Activated CD4-positive, alpha-beta T cell treated with anti-CD3 and anti-CD28 coated beads for 36 hours (primary cell): ENCODE measurements at places on chromosomes 7 and 10. TPM values are rescaled to one million over a fixed set of nuclear protein-coding genes. Genes with fewer than 3 reads are reported as not detected.

The ATOH7 gene
- total RNA-seq = not detected

The CD36 gene
- not detected for total RNA-seq

The ADARB2 gene
- total RNA-seq = not detected

The TACC2 gene
- total RNA-seq = not detected

The TMEM254 gene
- 15.2 TPM for total RNA-seq

The RBP4 gene
- total RNA-seq = not detected

The NAT16 gene
- total RNA-seq = not detected

The SPDYE2 gene
- total RNA-seq = not detected

GRCh38 chr10:71627956-71628355 is 91.6 kb downstream of the C10orf105 start:
- H3K36me3 ChIP-seq = no peaks in the 10 kb centered on the region
- no peak for DNase-seq
- H3K27me3 ChIP-seq = no peaks in the 10 kb centered on the region
- H3K27ac ChIP-seq = no peak overlapping the region

GRCh38 chr10:48459270-48460150 is 145.4 kb downstream of the ARHGAP22 start:
- no peaks in the 10 kb centered on the region for H3K4me1 ChIP-seq
- DNase-seq = no peak
- H3K4me3 ChIP-seq = no peak overlapping the region

GRCh38 chr7:151430391-151431205 is 9.3 kb downstream of the CRYGN start:
- H3K4me1 ChIP-seq = peaks cover 51% of the 10 kb centered on the region
- H3K36me3 ChIP-seq = no peaks in the 10 kb centered on the region
- no peak overlapping the region for H3K4me3 ChIP-seq
- H3K27ac ChIP-seq = no peak overlapping the region
- H3K27me3 ChIP-seq = no peaks in the 10 kb centered on the region

GRCh38 chr10:84944187-84944586 is 615.8 kb downstream of the CCSER2 start:
- H3K4me3 ChIP-seq = no peak overlapping the region
- no peaks in the 10 kb centered on the region for H3K36me3 ChIP-seq
- H3K4me1 ChIP-seq = no peaks in the 10 kb centered on the region

DNA sequence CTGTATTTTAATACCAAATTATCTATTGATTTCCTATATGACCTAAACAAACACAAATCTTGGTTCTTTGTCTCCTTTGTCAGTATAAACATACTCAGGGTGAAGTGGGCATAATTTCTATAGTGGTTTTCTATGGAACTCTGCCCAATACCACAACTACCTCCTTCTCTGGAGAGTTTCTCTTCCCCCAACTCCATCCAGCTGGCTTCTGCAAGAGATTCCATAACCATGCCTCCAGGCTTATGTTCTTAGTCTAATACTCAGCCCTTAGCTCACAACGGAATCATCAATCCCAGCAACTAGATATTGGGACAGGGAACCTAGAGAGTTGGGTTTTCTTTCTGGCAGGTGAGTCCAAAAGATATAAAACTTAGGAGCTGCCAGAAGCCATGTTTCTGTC is 127.3 kb downstream of the TRIL start:
- H3K27ac ChIP-seq = no peak overlapping the region
- no peaks in the 10 kb centered on the region for H3K36me3 ChIP-seq
- H3K27me3 ChIP-seq = peaks cover 17% of the 10 kb centered on the region
- H3K4me3 ChIP-seq = no peak overlapping the region
- DNase-seq = no peak
- H3K4me1 ChIP-seq = no peaks in the 10 kb centered on the region

DNA sequence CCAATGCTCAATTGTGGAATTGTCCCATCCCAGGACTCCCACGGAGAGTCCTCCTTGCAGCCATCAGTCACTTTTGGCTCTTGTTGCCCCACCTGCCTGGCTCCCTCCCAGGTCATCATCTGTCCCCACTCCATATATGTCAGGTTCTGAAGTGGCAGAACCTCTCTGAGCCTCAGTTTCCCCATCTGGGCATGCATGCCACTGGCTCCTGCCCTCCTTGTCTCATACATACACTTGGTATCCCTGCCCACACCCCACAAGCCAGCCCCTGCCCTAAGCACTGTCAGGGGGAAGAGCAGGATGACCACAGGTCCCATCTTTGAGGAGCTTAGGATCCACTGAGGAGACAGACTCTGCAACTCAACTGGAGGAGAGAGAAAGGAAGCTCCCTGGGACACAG is 156.9 kb downstream of the GRID1 start:
- no peak overlapping the region for H3K27ac ChIP-seq
- H3K36me3 ChIP-seq = no peaks in the 10 kb centered on the region
- no peaks in the 10 kb centered on the region for H3K4me1 ChIP-seq
- DNase-seq = no peak
- no peak overlapping the region for H3K4me3 ChIP-seq

GRCh38 chr7:4880218-4880617 is 3.3 kb downstream of the RADIL start:
- H3K27ac ChIP-seq = no peak overlapping the region
- H3K4me1 ChIP-seq = peaks cover 10% of the 10 kb centered on the region
- no peaks in the 10 kb centered on the region for H3K36me3 ChIP-seq
- H3K27me3 ChIP-seq = peaks cover 20% of the 10 kb centered on the region
- DNase-seq = no peak
- H3K4me3 ChIP-seq = no peak overlapping the region

GRCh38 chr7:55272328-55272727 is 92.8 kb upstream of the LANCL2 start:
- H3K27me3 ChIP-seq = peaks cover 2% of the 10 kb centered on the region
- no peaks in the 10 kb centered on the region for H3K4me1 ChIP-seq
- H3K36me3 ChIP-seq = no peaks in the 10 kb centered on the region
- DNase-seq = no peak
- no peak overlapping the region for H3K4me3 ChIP-seq

- no peaks in the 10 kb centered on the region for H3K36me3 ChIP-seq
- peaks cover 15% of the 10 kb centered on the region for H3K4me1 ChIP-seq
- peak; percentile 10 for DNase-seq
- H3K4me3 ChIP-seq = peak within 1 kb of the TSS; percentile 31
- no peak within 1 kb of the TSS for H3K27ac ChIP-seq
Observed at GRCh38 chr7:19772841-19773760, at the start of gene TMEM196. Gene TMEM196, minus strand, starts transcription at chr7:19773617. Its CDS starts 921 bp downstream, at chr7:19772696.

- H3K27me3 ChIP-seq = peaks cover 3% of the 10 kb centered on the region
- no peak for DNase-seq
- H3K4me1 ChIP-seq = no peaks in the 10 kb centered on the region
- no peaks in the 10 kb centered on the region for H3K36me3 ChIP-seq
- H3K4me3 ChIP-seq = no peak overlapping the region
- H3K27ac ChIP-seq = no peak overlapping the region
Observed at GRCh38 chr10:61559615-61560014, 103.1 kb upstream of the CABCOCO1 start.

DNA sequence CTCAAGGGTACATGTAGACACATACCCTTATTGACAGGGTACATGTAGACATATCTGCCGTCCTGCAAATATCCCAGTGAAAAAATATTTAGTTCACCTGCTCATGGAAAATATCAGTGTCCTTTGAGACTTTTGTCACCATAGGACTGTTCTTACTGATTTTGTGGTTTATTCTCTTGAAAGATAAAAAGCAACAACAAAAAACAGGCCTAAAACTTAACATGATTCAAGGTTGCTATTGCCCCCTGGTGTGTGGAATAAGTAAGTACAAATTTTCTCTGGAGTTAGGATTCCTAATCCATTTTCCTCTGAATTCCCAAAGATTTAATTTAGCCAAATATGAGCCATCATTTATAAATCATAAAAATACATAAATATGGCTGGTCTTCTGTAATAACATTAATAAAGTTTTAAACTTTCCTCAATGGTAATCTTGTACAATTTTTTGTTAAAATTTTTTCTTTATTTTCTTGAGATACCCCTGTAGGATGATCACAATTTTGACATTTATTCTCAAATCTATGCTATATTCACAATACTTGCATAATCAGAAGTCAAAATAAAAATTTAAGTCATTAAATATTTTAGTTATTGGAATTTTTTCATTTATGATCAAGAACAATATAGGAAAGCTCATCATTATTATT is 741.4 kb upstream of the POT1 start:
- H3K4me3 ChIP-seq = no peak overlapping the region
- no peaks in the 10 kb centered on the region for H3K27me3 ChIP-seq
- no peak for DNase-seq
- no peaks in the 10 kb centered on the region for H3K4me1 ChIP-seq

GRCh38 chr7:17988141-17988540 is 39.5 kb downstream of the PRPS1L1 start:
- H3K36me3 ChIP-seq = no peaks in the 10 kb centered on the region
- no peak for DNase-seq
- H3K27ac ChIP-seq = no peak overlapping the region
- H3K27me3 ChIP-seq = peaks cover 10% of the 10 kb centered on the region
- H3K4me1 ChIP-seq = peaks cover 4% of the 10 kb centered on the region

DNA sequence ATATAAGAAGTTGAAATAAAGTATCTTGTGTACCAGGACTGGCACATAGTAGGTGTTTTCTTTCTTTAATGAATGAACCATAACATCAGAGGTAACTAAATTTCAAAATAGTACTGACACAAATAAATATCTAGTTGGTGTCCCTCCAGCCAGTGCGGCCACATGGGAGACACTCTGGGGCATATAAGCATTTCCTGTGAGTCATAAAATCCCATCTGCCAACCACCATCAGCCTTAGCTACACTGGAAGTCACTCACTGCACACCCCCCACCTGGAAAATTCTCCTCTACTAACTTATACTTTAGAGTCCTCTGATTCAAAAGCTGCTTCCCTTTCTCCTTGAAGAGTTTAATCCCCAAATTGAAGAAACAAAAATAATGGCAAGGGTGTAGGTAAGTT is 32.5 kb downstream of the DYDC1 start:
- no peaks in the 10 kb centered on the region for H3K36me3 ChIP-seq
- peaks cover 3% of the 10 kb centered on the region for H3K27me3 ChIP-seq
- H3K4me3 ChIP-seq = no peak overlapping the region
- H3K4me1 ChIP-seq = no peaks in the 10 kb centered on the region
- DNase-seq = no peak

DNA sequence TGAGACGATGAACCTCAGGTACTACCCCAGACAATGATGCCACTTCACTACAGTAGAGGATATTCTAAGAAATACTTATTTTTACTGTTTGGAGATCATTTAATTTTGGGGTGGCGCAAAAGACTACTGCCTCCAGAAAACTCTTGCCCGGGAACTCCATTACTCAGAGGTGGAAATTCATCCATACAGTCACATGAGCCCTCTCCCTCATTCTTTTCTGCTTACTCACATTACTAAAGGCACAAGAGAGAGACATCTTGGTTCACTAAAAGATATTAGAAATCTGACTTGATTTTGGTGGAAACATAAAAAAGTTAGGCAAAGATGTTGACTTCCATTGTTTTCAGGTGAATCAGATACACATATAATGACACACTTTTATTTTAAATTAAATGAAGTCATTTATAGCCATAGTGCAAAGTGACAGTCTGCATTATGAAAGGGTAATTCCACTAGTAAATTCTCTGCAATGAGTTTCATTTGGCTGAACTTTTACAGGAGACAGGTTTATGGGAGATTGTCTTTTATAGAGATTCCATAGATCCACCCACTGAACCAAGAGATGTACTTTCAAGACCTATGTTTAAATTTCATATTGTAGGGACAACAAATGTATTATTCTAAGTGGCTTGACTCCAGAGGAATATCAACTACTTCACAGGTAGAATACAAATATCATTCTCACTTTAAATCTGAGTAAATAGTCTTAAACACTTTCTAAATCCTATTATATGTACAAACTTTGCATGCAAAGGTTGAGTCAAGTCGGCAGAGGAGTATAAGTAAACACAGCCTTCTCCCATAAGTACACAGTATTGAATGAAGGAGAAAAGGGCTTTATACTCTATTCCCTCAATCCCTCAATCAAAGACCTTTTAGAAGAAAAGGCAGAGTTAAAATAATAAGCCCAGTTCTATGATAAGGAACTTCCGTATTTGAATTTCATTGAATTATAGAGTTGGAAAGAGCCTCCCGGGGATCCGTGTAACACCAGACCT is 18.8 kb downstream of the NEBL start:
- H3K36me3 ChIP-seq = no peaks in the 10 kb centered on the region
- no peak overlapping the region for H3K4me3 ChIP-seq
- H3K27ac ChIP-seq = no peak overlapping the region
- H3K4me1 ChIP-seq = no peaks in the 10 kb centered on the region
- no peaks in the 10 kb centered on the region for H3K27me3 ChIP-seq
- DNase-seq = no peak

DNA sequence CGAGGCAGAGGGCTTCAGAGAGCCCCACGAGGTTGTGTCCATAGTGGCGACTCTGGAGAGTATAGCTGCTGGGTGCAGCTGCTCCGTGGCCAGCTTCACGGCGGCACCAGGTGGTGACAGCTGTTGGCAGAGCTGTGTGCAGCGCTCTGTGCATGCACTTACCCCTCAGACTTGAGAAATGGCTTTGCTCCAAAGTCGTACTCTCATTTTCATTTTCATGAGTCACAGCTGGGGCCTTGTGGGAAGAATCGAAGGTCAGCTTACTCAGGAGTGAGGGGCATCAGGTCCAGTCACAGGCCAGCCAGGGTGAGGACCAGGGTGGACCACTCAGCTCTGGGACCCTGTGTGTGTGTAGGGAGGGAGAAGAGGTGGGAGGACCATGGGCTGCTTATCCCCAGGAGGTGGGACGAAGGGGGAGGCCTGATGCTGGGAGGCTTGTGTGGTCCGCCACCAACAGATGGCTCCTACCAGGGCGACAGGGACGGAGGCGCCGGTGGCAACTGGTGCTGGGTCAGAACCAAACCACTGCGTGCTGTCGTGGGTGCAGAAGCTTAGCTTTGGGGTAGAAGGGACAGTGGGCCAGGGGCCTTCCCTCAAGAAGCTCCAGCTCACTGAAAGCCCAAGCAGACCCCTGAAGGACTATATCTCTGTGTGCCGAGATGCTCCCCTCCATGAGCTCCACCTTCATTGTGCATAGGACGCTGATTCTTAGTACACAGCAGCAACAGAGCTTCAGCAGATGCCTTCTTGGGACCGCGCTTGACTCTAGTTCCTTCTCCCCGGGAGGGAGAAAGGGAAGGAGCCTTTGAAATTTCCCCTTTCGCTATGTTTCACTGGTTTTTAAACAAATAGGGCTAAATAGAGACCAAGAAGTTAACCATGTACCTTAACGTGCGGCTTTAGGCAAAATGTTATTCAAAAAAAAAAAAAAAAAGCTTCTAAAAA is 225.0 kb downstream of the CELF2 start:
- H3K4me3 ChIP-seq = peak overlapping the region; percentile 48
- H3K27me3 ChIP-seq = no peaks in the 10 kb centered on the region
- no peak overlapping the region for H3K27ac ChIP-seq
- DNase-seq = peak; percentile 72
- H3K36me3 ChIP-seq = peaks cover 37% of the 10 kb centered on the region

DNA sequence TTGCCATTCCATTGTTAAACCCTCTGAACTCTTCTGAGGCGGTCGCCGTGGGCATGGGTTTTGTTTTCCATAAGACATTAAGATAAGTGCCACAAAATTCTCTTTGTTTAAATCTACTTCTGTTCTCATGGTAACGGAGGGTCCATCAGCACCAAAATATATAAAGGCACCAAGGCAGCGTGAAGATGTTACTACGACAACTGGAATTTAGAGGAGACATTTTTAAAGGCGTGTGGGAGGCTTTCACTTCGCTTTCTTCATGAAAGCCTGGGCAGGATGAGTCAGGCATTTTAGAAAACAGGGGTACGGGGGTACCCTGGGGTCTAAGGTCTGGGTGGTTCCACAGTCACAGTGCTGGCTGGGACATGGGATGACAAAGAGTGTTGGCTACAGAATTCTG is 34.0 kb downstream of the SMKR1 start:
- peaks cover 6% of the 10 kb centered on the region for H3K27me3 ChIP-seq
- peaks cover 12% of the 10 kb centered on the region for H3K4me1 ChIP-seq
- H3K36me3 ChIP-seq = no peaks in the 10 kb centered on the region
- DNase-seq = no peak
- H3K4me3 ChIP-seq = no peak overlapping the region
